ENCODE measurements at places on chromosomes 2 and 18.

GRCh38 chr2:66794551-66794950 lies 359.6 kb downstream of the MEIS1 start:
- DNase-seq = no peak

GRCh38 chr2:122366427-122366826 lies 611.0 kb downstream of the TSN start:
- no peak for DNase-seq

DNA sequence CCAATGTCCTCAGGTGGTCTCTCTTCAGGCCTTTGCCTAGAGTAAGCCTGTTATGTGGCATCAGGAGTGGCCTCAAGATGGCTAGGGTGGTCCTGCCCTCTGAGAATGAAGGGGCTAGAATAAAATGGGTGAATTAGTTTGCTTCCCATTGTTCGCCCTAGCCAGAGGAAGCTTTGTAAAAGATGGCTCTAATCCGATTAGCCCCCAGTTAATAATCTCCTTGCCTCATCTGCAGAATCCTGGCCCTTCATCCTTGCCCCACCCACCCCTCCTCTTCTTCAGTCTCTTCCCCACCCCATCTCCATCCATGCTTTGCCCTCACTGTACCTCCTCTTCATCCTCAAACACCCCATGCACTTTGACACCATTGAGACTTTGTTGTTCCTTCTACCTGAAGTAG lies 57.4 kb upstream of the LGALSL start:
- no peak for DNase-seq

DNA sequence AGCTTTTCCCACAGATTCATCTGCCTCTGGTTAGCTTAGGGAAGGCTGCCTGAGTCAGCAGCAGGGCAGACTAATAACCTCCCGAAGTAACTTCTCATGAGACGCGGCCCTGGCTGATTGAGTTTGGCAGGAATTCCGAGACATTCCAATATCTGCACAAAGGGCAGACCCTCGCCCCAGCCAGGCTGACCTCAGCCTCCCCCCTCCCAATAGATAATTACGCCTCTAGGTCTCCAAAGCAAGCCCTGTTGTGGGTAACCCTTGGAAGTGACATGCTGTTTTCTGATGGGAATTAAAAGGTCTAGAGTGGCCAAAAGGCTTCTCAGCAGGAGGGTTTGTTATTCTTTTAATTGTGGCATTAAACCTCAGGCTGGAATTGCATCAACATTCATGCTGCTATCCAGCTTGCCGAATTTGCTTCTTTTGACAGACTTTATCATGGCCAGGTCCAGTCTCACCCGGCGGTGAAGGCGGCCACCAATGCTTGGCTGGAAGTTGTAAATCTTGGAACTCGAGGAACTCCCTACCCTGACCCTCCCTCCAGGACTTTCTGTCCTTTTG lies 98.0 kb upstream of the SLC14A2 start:
- DNase-seq = no peak

GRCh38 chr2:154599189-154599588 lies 99.3 kb upstream of the KCNJ3 start:
- DNase-seq = no peak

DNA sequence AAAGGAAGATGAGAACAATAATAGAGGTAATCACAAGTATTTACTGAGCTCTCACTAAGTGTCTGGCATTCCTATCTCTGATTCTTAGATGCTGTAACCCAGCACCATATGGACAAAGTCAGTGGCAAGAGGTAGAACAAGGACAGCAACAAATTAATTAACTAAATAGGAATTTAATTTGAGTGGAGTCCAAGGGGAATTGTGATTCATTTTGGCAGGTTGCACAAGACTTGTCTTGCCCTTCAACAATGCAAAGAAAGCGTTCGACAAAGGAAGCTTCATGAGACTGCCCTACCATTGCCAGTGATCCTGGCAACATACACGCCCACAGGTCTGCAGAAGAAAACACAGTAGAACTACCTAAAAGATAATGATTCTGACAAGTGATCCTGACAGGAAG lies 221.6 kb downstream of the RBM43 start:
- no peak for DNase-seq

GRCh38 chr2:238425505-238425978 lies 1.2 kb upstream of the ASB1 start:
- DNase-seq = no peak

- no peak for DNase-seq
These were observed 100.5 kb downstream of the CDC42EP3 start for GRCh38 chr2:37570773-37571586.

GRCh38 chr2:33531549-33532059 lies 55.2 kb downstream of the RASGRP3 start:
- no peak for DNase-seq

DNA sequence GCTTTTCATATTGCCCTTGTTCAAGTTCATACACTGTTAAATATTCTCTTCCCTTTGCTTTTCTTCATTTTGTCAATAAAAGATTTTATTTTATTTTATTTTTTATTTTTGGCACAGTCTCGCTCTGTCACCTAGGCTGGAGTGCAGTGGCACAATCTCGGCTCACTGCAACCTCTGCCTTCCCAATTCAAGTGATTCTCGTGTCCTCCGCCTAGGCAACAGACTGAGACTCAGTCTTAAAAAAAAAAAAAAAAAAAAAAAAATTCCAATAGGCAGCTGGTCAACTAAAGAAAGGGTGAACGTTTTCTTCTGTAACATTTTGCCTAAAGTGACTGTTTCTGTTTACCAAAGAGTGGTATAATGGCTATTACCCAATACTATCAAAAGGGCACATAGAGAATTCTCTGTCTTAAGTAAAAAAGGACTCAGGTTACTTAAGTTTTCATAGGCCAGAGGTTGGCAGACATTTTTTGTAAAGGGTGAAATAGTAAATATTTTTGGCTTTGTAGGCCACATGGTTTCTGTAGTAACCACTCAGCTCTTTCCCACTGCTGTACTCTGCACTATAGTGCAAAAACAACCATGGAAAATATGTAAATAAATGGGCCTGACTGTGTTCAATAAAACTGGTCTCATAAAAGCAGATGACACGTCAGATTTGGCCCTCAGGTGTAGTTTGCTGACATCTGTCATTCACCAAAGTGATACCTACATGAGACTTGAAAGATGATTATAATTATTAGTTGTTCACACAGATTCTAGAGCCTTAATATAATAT lies 113.4 kb downstream of the MIB1 start:
- DNase-seq = no peak

DNA sequence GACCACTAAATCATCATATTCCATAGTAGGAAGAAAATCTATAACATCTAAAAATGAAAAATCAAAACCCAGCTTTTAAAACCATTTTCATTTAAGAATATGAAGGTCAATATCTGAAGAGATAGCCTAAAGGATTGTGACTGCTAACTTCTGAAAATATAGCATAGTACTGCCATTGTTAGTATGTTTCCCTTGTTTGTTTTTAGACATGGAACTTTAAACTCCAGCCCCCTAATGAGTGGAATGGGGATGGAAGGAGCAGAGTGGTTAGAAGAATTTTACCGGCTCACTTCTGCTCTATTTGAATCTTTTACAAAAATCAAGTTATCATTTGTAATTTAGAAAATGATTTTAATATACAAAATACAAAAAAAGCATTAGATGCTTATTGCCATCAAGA lies 169.0 kb downstream of the CD226 start:
- DNase-seq = no peak

GRCh38 chr2:217906798-217907197 lies 96.0 kb downstream of the TNS1 start:
- DNase-seq = no peak

DNA sequence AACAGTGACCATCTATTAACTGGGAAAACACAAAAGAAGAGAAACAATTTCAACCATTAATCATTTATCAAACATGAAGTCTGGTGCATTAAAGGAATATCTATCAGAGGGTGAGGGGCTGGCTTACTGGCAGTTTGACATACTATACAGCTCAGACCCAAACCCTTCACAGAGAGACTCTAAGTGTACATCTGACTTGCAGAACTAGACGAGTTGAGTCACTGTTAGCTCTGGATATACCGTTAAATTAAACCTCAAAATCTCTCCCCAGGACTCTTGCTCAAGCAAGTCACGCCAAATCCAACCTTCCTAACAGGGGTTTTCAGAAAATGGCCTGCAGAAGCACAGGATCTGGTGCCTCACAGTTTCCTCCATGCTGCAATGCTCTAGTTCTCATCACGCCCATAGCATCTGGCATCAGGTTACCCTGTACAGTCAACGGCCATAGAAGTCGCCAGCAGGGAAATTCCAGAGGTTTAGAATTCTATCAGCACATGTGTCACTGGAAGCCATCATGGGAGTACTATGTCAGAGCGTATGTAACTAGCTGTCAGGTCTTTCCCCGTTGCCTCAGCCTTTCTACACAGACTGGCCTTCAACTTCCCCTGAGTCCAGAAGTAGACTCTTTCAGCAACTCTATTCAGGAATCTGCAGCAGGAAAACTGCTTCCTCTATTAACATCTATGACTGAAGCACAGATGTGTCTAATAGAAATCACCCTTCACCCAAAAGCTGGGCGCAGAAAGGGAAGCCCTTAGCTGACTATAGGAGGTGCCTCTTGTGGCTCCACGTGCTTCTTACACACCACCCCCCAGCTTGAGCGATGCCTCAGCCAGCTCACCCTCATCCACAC lies 9.3 kb downstream of the TGOLN2 start:
- DNase-seq = no peak

DNA sequence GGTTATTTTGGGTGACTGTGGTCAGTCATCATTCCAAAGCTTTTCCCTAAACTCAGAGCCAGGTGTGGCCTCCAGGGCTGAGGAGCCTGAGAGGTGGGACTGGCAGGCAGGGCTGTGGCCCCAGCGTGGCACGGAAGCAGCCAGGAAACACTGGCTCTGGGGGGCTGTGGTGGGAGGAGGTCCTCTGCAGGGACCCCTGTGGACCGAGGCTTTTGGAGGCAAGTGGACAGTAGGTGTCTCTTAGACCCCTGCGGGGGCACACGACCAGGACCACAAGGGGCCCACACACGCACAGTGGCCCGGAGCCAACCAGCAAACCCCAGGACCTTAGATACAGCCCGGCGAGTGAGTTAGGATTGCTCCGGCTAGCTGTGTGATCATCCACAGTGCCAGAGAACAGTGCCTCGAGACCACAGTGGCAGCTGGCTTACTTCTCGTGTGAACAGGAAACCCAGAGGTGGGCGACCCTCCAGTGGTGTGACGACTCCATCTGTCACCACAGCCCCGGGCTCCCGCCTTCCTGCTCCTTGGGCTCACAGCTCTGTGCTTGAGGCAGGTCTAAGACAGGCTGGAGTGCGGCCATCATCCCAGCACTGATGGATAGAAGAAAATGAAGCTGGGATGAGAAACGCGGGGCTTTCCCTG lies 1.6 kb upstream of the RTP5 start:
- no peak for DNase-seq
